MM.1S (cell line): ENCODE measurements at places on chromosomes 2 and 18.
A peak's percentile ranks its signal among the peaks of the same experiment; 100 is the strongest.

- H3K4me3 ChIP-seq = no peak overlapping the region
- H3K36me3 ChIP-seq = no peaks in the 10 kb centered on the region
Measured at GRCh38 chr2:143026411-143027054, 102.7 kb upstream of the ARHGAP15 start.

DNA sequence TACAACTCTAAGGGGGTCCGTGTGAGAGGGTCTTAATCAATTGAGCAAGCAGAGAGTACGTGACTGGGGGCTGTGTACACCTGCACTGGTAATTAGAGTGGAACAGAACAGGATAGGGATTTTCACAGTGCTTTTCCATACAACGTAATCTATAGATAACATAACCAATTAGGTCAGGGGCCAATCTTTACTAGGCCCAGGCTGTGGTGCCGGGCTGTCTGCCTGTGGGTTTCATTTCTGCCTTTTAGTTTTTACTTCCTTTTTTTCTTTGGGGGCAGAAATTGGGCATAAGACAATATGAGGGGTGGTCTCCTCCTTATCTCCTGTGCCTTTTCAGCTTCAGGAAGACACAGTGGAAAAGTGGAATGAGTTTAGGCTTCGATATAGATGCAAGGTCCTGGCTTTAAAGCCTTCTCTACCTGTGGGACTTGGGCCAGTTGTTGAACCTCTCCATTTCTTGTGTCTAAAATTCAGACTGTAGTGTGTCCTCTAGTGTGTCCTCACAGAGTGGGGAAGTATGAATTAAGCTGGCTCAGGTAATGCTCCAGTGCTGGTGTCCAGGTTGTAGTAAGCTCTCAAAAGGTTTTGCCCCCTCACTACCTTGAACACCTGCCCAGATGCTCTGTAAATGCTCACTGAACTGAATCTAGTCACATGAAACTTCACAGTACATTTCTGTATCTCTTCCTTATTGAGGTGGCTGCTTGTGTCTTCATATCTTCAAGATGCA is 422.8 kb downstream of the SETBP1 start:
- H3K36me3 ChIP-seq = no peaks in the 10 kb centered on the region
- peak; percentile 45 for DNase-seq
- no peaks in the 10 kb centered on the region for H3K27me3 ChIP-seq
- peak overlapping the region; percentile 87 for H3K27ac ChIP-seq
- peaks cover 66% of the 10 kb centered on the region for H3K4me1 ChIP-seq

DNA sequence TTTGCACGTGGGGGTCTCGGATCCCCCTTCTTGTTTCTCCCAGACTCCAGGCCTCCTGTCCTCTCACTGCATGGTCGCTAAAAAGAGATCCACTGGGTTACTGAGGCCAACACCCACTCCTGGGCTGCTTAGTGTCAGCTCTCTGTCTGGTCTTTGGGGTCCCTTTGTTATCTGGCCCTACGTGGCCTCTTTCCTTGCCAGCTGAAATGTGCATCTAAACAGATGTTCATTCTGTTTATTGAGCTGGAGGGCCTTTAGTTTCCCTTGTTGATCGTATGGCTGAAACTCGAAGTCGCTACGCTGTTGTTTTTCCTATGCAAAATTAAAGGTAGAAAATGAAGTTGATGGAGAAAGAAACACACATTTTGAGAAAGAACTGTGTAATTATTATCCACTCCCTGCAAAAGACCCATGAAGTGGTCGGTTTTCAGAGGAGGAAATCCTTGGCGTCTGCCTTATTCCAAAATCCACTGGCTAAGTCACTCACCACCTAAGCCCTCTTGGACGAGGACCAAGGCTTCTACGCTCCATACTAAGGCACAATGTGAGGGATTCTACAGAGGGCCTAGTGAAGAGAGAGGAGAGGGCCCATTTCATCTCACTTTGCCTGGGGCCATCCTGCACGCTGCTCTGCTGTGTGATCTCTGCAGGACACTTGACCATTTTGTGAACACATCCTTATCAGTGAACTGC is 105.3 kb downstream of the GLI2 start:
- no peak overlapping the region for H3K4me3 ChIP-seq
- no peaks in the 10 kb centered on the region for H3K27me3 ChIP-seq
- DNase-seq = no peak
- H3K27ac ChIP-seq = no peak overlapping the region

DNA sequence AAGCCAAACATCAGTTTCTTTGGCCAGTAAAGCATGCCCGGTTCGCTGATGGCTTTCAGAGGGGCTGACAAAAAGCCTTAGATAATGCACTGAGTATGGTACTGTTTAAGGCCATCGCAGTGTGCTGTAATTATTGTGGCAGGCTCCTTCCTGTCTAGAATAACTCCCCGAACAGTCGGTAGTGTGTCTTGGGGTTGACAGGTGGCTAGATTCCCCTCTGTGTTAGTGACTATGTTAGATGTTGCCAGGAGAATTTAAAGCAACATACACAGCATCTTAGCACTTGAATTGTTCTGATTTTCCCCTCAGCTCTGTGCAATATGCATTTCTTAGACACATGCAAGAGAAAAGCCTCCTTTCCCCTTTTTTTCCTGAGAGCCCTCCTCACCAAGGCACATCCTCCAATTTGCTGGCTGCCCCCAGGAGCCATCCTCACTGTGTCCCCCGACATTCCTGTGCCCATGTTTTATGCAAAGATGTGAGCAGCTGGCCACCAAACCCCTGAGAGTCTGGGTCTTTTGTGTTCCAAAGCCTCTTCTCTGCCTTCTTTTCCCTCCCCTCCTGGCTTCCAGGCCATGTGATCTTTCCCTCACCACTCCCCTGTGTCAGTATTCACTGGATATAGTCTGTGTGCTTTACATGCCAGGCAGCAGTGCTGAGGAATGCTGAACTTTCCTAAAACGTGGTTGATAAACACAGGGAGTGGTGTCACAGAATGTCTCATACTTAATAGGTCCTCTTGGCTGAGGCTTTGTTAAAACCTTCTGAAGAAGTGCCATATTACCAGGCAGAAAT is 331.5 kb downstream of the HRH4 start:
- H3K4me1 ChIP-seq = no peaks in the 10 kb centered on the region
- no peaks in the 10 kb centered on the region for H3K36me3 ChIP-seq
- no peak overlapping the region for H3K4me3 ChIP-seq
- no peak for DNase-seq
- H3K27me3 ChIP-seq = no peaks in the 10 kb centered on the region
